Stimulated activated CD4-positive, alpha-beta T cell treated with anti-CD3 and anti-CD28 coated beads, Interleukin-4, amount 100 ng/mL, for 24 hours (primary cell): ENCODE measurements at places on chromosomes 16 and 17.

GRCh38 chr17:64940055-64940454 is 20.8 kb upstream of the LRRC37A3 start:
- no peak for DNase-seq

DNA sequence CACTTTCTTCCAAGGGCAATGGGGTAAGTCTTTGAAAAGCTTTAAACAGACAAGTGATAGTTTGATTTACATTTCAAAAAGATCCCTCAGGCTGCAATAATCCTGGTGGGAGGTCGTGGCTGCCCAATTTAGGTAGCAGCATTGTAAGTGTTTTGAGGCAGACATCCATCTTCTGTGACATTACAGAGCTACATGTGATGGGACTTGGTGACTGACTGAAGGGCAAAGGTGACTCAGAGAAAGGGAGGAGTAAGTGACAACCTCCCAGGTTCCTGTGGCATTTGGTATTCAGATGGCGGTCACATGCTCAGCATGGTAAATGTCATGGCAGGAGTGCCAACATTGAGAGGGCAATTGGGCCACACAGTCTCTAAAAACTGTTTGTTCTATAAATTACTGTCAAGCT is 26.5 kb downstream of the STAT3 start:
- peak; percentile 57 for DNase-seq

GRCh38 chr16:35506898-35507194 is 2047.4 kb downstream of the TP53TG3F start:
- DNase-seq, result no peak

DNA sequence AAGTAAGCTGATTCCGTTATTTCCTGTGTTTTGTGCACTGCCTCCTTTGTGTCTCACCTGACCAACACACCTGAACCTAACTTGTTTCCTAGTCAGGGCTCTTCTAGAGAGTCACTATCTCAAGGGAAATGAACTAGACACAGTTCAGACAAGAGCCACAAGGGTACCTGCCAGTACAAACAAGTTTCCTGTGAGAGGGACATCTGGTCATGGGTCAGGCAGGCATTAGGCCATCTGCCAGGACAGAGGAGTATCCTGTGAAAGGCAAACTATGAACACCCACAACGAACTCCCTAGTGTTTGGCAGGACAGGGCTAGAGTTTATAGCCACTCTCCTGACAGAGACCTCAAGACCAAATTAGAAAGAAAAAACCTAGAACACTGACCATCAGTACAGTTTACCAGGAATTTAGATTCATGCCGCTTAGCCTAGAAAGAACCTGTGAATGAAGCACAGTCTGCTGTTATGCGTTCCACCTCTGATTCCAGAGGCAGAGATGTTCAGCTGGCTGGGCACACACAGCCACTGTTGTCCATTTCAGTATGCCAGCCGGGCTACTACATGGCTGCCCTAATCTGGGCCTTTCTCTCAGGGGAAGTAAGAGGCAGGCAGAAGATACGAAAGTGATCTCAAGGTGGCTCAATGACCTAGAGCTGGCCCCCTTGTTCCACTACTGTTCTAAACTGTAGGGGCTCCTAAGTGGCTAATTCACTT is 20.7 kb upstream of the GLG1 start:
- no peak for DNase-seq

DNA sequence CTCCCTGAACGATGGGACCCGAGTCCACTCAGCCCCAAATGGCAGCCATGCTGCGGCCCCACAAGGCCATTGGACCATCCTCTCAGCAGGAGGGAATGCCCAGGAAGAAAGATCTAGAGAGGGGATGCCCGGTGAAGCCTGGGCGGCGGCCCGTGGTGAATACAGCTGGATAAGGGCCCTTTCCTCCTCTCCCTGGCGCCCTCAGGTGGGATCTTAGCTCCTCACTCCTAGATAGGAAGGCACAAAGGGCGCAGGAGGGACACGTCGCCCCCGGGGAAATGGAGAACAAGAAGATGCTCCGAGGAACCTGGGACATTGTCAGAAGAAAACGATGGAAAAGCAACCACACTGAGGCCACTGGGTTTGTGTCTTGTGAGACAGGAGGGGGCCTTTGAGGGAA is 2.5 kb downstream of the CD300C start:
- DNase-seq, result no peak

DNA sequence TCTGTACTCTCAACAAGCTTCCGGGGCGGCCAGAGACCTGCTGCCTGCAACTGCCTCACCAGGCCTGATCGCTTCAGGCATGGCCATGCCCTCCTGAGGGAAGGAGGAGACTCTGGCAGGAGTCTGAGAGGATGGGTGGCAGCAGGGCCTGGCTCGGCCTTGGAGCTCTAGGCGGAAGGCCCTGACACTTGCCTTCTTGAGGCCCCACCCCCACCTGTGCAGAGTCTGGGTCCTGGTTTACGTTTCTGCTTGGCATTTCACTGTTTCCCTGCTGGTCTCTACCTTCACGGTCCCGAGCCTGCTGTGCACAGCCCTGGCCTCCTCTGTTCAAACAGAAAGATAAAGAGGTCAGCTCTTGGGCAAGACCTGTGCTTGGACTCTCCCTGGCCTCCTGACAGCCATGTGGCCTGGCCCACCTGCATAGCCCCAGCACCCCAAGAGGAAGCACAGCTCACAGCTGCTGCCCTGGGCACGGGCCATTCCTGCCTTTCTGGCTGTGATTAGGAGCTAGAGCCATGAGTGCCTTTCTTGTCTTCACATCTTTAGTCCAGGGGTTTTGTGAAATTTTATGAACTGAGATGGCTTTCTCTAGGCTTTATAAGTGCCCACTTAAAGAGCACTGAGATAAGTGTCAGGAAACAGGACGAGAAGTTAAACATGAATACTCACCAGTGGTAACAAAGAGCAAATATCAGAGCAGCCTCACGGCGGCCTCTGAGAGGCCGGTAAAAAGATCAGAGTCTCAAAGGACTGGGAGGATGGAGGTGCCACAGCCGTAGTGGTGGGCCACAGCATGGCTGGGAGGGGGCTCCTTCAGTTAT is 25.6 kb upstream of the MTSS2 start:
- no peak for DNase-seq

DNA sequence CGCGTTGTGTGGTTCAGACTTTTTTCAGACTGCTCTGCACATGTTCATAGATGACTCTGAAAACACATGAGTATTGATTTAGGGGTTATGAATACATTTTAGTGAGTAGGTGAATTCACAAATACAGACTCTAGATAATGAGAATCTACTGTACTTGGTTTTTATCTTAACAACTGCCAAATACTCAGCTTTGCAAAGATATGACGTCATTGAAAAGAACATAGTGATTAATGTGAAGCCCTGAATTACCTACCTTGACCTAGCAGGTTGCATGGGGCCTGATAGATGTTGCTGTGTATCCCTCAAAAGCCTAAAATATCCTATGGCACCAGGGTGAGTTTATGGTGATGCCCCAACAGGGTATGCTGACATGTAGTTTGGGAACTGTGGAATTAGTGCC is 98.0 kb downstream of the SHISA9 start:
- DNase-seq, result no peak

DNA sequence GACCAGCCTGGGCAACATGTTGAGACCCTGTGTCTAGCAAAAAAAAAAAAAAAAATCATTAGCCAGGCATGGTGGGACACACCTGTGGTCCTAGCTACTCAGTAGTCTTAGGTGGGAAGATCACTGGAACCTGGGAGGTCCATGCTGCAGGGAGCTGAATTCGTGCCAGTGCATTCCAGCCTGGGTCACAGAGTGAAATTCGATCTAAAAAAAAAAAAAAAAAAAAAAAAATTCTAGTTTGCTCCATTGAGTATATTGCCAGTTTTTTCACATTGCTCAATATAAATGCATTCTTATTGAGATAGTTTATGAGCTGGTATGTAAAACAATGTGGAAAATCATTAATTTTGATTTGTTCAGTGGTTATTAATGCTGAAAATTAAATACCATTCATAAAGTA is 52.0 kb downstream of the ABHD15 start:
- DNase-seq, result no peak

DNA sequence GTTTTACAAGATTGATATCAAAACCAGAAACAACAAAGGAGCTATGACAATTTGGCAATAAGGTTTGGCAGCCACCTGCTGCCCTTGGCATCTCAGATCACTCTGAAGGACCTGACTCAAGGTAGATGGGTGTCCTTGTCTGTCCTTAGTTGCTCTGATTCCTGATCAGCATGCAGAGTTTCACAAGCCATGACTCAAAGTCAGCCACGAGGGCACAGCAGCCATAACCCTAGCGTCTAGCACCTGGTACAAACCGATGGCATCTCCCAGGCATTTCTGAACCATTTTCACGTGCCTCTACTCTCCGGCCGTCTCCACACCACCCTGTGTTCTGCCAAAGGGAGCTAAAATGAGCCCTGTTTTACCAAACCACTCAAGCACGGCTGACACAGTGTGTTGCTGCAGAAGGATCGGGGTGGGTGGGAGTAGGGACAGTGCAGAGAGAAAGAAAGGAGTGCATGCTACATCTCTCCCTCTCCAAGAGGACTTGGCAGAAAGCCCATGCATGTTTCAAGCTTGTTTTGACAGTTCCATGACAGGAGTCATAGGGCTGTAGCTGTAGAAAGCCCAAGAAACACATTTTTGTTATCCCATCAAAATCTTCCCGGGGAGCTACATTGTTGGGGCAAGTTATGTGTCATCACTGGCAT is 297.3 kb downstream of the ABCC12 start:
- DNase-seq, result no peak

DNA sequence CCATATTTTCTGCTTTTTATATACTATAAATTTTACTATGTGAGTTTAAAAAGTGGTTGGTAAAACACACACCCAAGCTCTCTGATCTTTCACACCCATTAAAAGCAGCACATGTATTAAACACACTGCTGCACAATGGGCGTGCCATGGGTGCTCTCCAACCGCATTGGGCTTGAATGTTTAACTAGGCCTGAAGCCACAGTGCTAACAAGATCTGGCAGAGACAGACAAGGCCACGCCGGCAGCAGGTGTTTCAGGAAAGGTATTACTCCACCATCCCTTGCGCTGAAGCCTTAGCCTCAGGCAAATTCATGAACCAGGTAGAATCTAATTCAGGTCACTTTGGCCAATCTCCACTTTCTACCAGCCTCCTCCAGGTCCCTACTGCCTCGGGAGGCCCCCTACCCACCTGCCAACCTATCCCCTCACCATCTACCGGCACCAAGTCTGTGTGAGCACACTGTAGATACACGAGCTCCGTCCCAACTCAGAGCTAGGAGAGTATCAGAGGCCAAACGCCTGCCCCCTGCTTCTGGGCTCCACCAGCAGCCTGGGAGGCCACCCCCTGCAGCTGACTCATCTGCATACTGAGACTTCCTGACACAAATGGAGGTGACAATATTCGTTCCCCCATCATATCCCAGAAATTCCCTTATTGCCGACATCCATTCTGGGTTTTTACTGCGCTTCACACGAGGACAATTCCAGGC is 95.0 kb downstream of the ADCY9 start:
- DNase-seq, result no peak

- no peak for DNase-seq
Observed at GRCh38 chr17:43384476-43384862, 14.3 kb upstream of the ARL4D start.

- peak; percentile 20 for DNase-seq
Observed at GRCh38 chr17:66547151-66547865, 244.9 kb downstream of the PRKCA start.

GRCh38 chr16:30753596-30753995 is 5.4 kb downstream of the PHKG2 start:
- DNase-seq, result no peak

GRCh38 chr16:20803192-20803560 is 3.1 kb downstream of the ERI2 start:
- no peak for DNase-seq

DNA sequence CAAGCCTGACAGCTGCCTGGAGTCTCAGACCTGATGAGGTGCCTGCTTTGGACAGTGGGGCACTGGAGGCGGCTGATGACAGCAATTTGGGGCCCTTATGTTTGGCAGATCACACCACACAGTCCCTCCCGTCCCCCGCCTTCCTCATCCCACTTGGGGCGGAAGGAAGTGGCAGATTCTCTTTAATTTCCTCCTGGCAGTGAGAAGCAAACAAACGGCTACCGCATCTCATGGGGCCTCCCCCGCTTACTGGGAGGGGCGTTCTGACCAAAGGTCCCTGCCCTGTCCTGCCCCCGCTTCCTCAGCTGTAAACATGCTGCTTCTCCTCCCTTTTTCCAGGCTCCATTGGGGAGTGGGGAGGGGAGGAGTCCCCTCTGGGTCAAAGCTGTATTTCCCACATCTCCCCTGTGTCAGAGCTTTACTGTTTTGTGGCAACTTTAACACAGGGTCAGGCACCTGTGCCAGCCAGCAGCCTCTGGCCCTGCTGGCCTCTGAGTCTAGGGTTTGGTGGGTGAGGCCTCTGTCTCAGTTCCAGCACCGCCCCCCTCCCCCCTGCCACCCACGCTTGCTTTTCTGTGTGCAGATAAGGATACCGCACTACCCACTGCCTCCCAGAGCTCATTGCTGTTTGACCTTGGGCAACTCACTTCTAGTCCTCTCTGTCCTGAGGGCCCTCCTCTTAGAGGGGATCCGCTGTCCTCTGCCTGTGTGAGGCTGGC is 5.4 kb upstream of the NFATC3 start:
- peak; percentile 66 for DNase-seq

GRCh38 chr16:3091551-3091950 is 7.5 kb downstream of the ZSCAN10 start:
- no peak for DNase-seq

GRCh38 chr16:81779536-81780320 is 637 bp downstream of the PLCG2 start:
- DNase-seq, result no peak
